T-helper 1 cell (primary cell): ENCODE measurements at places on chromosomes 7 and 10.

DNA sequence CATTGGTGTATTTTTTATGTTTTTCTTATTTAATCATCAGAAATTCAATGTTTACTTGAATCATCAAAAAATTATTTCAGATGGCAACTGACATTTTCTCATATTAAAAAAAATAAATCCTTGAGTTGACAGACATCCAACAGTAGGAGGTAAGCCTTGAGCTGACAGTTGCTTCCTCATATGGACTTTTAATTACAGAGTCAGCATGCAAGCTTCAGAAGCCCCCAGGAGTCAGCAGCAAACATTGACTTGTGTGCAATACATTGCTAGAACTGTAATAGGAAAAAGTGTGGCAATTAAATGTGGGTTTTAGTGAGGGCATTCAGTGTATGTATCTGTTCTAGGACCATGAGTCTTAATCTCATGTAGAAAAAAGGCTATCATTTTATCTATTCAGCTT, 62.4 kb upstream of the TAS2R16 start:
- no peak for DNase-seq

GRCh38 chr10:50536617-50537240, 87.0 kb downstream of the SGMS1 start:
- no peak for DNase-seq

DNA sequence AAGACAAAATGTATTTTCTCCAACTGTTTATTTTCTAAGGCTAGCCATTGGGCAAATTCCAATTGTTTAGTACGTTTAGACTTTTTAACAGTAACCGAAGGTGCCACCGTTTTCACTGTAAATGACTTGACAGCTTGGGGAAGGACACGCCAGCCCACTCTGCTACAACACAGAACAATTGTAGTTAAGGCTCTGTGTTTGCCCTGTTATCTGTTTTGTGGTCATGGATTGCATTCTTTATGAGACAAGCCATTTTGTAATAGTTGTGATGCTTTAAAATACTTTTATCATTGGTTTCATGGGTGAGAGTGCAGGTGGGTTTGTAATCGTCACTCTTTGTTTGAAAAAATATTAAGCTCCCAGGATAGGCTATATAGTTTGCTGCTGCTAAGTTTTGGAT, 6.6 kb upstream of the PITRM1 start:
- no peak for DNase-seq

DNA sequence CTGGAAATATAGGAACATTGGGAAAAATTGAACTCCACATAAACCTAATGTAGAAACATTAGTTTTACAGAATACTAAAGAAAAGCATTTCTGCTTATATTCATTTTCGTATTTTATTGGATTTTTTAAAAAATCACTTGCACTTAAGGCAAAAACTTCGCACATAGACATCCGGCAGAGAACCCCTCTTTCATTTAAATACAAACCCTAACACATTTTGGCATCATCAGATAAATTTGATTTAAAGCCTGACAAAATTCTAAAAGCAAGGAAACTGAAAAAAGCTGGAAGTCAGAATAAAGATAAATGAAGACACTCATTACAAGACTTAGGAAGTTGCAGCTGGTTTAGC, 396 bp upstream of the EXOC4 start:
- no peak for DNase-seq

GRCh38 chr7:19113855-19114550, 3.4 kb downstream of the TWIST1 start:
- no peak for DNase-seq

DNA sequence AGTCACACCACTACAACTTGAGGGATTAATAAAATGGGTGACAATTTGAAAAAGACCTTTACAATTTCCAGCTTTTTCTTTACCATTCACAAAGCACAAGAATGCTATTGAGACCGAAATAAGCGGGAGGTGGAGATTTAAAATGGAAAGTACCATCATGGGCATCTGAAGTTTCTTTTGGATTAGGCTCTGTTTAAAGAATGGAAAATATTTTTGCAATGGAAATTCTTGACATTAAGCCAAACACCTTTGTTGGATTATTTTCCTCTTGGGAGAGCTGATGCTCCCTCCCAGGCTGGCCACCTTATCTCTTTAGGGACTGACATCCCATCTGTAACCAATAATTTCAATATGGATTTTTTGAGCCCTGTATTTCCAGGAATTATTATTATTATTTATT, 62.5 kb downstream of the BPGM start:
- no peak for DNase-seq

DNA sequence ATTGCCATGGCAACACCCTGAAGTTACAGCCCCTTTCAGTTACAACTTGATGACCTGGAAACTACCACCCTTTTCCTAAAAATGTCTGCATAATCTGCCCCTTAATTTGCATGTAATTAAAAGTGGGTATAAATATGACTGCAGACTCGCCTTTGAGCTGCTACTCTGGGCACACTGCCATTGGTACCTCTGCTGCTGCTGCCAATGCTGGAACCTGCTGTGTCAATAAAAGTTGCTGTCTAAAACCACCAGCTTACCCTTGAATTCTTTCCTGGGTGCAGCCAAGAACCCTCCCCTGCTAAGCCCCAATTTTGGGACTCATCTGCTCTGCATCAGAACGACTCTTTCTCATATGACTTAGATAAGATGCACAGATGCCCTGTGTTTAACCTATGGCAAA, 10.2 kb upstream of the FRA10AC1 start:
- DNase-seq, result no peak

DNA sequence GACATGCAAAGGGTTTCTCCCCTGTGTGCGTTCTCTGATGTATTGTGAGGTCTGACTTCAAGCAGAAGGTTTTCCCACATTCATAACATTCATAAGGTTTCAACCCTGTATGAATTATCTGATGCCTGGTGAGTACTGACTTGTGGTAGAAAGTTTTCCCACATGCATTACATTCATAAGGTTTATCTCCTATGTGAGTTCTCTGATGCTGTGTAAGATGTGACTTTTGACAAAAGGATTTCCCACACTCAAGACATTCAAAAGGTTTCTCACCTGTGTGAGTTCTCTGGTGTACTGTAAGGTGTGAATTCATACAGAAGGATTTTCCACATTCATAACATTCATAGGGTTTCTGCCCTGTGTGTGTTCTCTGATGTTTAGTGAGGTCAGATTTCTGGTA, 45.1 kb downstream of the ZNF33B start:
- no peak for DNase-seq

GRCh38 chr7:103905997-103906396, 83.5 kb downstream of the RELN start:
- no peak for DNase-seq

GRCh38 chr7:13904689-13905088, 84.8 kb downstream of the ETV1 start:
- DNase-seq, result no peak

- DNase-seq, result no peak
Measured at GRCh38 chr10:5512881-5513612, 11.7 kb upstream of the CALML3 start.

DNA sequence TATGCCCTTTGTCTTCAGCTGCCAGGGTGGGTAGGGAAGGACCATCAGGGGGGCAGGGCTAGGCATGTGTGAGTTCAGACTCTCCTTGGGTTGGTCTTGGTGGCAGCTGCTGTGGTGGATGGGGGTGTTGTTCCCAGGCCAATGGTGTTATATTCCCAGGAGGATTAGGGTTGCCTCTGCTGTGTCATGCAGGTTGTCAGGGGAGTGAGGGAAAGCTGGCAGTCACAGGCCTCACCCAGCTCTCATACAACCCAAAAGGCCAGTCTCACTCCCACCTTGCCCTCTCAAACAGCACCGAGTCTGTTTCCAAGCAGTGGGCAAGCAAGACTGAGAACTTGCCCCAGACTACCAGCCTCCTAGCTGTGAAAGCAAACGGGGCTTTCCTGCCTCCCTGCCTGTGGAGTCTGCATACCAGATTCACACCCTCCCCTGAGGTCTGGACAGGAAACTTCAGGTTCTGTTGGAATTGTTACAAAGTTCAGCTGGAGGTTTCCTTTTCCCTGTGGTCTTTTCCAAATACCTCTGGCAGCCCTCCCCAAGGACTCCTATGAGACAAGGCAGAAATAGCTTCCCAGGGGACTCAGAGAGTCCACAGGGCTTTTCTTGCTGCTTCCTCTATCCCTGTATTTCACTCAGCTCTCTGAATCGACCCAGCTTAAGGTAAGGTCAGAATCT, 1.4 kb downstream of the HYAL4 start:
- DNase-seq, result no peak

DNA sequence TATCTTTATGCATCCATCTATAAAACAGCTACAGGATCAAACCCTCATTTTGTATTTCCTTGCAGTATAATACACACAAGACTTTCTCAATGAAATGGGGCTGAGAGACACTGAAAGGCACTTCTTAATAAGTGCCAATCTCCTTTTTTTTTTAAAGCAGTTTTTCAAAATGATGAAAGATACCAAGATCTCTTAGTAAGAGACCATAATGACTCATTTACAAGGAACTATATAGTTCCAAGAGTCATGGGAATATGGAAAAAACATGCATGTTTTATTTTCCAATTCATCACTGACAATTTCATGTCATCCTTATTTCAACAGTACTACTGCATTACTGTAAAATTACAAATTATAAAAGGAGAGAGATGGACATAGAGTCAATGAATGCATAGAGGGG, 973.7 kb downstream of the GATA3 start:
- DNase-seq, result no peak

GRCh38 chr7:41118486-41118885, 584.4 kb downstream of the INHBA start:
- DNase-seq, result no peak

- no peak for DNase-seq
Measured at GRCh38 chr10:71966046-71967004, 2.1 kb downstream of the CHST3 start.

DNA sequence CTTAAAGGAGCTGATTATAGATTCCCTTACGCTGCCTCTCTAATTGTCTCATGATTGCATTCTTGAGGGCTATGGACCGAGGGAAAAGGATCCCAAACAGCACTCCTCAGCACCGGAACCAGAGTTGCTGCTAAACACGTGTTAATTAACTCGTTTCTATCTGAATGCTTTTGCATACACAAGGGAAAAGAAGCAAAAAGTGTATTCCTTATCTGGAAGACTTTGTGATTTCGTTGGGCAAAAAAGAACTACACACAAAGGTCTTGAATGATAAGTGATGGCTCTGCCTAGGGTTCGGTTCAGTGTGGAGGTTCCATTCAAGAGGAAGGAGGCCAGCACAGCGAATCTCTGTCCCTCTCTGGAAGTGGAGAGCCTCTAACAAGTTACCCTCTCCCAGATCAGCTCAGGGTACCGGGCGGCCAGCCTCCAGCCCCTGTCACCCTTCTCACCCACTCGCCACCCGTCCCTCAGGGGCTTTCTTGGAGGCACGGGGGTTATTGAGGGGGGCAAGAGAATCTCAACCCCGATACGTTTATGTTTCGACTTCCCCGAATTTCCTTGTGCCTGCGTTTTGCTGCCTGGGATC, 515 bp upstream of the SLC4A2 start:
- no peak for DNase-seq

DNA sequence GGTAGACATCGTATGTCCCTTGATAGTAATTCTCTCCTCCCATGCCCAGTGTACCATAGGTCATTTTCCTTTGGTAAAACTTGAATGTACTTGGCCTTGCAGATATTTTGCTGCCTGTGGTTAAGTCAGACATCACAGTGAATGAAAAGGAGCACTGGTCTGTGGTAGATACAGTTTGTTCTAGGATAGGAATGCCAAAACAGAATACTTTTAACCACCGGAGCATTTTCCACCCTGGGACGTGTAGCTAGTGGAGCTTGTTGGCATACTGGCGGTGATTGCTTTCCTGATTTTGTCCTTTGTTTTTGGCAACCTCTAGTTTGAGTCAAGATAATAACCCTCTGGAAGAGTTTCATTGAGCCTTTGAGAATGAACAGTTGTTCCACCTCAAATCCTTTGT, 92.0 kb upstream of the BMPER start:
- DNase-seq, result no peak

DNA sequence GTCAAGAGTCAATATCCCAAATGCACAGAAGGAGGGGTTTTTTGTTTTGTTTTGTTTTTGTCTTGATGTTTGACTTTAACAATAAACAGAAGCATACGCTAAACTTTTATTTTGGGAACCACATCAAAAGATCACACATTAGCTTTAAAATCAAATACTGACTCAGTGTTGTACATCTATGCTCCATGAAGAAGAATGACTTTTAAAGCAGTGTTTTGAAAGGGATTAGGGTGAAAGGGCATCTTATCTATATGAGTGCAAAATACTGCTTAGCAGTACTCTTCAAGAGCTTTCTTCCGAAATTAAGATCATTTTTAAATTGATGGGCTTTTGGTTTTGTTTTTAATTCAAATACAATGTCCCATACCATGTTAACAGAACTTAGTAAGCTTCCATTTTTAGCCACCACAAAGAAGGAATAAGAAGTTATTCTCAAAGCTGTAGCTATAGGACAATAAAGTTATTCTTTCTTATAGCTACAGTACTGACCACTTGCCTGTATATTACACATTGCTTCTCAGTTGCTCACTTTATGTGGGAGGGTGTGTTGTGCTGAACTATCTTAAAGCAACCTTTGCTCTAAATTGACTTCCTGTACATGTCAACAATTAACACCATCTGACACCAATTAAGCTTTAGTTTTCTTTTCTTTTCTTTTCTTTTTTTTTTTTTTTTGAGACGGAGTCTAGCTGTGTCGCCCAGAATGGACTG, 144.3 kb upstream of the KAT6B start:
- no peak for DNase-seq

DNA sequence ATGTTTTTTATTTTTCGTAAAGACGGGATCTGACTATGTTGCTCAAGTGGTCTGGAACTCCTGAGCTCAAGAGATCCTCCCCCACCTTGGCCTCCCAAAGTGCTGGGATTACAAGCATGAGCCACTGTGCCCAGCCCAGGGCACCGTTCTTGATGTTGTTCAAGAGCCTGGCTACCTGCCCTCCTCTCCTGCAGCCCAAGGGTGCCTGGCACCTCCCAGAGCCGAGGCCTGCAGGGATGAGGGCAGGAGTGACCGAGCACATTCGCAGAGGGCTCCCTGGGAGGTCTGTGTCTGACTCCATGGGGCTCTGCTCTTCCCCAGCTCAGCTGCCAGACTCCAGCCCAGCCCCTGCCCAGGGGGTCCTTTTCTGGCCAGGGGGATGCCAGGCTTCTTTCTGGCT, 15.4 kb downstream of the SH2B2 start:
- DNase-seq, result no peak

DNA sequence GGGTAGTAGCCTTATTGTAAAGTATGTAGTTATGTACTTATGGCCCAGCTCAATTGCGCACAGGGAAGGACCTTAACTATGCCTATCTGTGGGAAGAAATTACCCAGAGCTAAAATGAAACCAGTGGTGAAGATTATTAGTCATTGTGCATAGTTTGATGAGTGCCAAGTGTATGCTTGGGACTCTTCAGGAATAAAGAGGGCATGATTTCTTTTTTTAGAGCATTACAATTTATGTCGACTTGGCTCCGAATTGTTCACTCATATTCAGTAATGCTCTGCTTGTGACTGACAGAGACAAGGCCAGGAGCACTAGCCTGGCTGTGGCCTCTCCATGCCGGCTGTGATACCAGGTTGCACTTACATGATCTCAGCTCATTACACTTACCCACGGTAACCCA, 269.5 kb downstream of the TRIL start:
- no peak for DNase-seq

GRCh38 chr10:7428673-7429350, 18.0 kb upstream of the SFMBT2 start:
- DNase-seq, result no peak

- no peak for DNase-seq
Measured at GRCh38 chr10:21954690-21955089, 48.8 kb downstream of the DNAJC1 start.

GRCh38 chr10:126387931-126388911, at the start of gene ADAM12:
Gene ADAM12, minus strand, starts transcription at chr10:126388477. Its CDS starts 332 bp downstream, at chr10:126388145.
- no peak for DNase-seq
